ENCODE measurements at places on chromosomes 11 and 22.

GRCh38 chr11:91133361-91133760, 910.5 kb upstream of the CHORDC1 start:
- DNase-seq: no peak

DNA sequence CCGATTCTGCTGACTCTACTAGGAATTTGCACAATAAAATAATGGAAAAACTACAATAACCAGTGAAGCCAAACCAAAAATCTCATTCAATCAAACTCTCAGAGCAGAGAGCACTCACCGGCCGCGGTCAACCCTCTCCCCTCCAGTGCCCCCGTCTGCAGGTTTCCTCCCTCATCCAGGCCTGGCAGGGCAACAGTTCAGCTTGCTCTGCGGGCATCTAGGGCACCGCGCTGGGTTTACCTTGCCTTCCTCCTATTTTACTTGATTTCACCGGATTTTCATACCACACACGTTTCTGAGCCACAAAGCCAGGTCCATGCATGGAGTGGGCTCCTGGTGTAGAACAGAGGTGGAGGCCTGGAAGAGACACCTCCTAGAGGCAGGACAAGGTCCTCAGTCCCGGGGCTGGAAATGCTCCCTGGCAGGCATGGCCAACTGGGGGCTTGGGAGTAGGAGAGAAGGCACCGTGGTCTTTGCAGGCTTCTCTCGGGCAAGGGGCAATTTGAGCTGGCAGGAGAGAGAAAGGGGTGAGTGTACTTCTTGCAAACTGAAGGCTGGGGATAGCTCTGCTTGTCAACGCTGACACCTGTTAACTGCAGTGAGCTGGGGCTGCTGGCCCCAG, 938.4 kb downstream of the BRD1 start:
- no peak for DNase-seq

GRCh38 chr22:17260950-17261349, 41.7 kb upstream of the ADA2 start:
- no peak for DNase-seq

DNA sequence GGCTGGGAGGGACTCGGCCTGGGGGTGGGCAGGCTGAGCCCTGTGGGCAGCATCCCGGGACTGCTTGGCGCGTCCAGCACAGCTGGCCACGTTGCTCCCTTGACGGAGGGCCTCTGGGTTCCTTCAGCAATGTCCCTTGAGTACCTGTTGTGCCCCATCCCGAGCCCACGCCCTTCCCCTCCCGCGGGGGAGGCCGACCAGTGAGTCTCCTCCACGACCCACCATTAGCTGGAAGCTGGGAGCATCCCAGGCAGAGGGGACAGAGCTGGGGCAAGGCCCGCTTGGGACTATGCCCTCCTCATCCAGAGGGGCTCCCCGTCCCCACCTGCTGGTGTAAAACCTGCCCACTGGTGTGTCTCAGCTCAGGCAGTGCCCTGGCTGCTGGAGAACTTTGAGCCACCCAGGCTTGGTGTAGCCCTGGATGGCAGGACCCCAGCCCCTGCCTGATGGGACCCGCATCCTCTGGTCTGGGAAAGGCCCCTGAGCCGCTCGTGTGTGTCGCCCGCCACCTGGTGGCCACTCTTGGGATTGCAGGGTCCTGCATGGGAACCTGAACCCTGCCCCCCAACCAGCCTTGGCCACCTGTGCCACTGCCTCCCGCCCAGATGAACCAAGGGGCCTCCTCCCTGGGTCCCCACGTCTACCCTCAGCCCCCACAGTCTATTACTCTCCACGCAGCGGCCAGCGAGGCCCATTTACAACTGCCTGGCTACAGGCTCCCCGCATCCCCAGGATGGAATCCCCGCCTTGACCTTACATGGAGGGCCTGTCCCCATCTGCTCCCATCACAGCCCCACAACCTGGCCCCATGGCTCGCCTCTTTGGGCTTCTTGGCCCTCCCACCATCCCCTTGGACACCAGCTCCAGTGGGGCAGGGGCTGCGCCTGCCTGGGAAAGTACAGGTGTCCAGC, 16.6 kb upstream of the ARHGAP8 start:
- DNase-seq: peak; percentile 43

DNA sequence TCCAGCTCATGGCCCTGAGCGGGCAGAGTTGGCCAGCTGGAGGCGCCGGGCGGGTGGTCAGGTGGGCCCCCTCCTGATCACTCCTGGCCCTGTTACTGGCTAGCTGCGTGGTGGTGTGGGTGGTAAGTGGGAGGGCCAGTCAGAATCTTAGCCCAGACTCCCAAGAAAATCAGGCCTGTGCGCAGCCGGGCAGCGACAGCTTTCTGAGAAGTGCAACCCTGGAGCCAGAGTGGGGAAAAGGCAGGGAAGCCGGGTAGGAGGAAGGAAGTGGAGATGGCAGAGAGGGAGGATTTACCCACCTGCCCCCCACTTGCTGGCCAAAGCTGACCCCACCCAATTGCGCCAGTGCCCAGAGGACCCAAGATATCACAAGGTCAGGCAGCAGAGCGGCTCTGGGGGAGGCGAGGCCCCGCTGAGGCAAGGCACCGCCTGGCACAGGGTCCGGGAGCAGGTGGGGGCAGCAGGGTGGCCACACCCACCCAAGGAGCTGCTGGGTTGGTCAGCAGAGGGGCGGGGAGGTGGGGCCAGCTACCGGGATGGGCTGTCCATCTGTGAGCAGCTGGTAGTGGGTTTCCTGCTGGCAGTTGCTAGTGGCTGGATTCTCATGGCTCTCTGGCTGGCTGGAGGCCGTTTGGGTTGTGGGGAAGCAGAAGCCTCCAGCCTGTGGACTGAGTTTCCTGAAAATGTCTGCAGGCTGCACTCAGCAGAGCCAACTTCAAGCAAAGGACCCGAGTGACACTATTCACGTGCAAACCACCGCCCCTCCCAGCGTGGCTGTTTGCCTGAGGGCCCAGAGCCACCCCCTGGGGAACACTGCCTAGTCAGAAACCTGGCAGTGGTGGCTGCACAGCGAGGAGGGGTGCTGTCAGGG, 196.4 kb downstream of the IGLL1 start:
- no peak for DNase-seq
